Activated T-helper 1 cell treated with anti-CD3 and anti-CD28 coated beads, Interleukin-2, amount 50 U/mL, for 16 hours (primary cell): ENCODE measurements at places on chromosomes 11 and 22.

DNA sequence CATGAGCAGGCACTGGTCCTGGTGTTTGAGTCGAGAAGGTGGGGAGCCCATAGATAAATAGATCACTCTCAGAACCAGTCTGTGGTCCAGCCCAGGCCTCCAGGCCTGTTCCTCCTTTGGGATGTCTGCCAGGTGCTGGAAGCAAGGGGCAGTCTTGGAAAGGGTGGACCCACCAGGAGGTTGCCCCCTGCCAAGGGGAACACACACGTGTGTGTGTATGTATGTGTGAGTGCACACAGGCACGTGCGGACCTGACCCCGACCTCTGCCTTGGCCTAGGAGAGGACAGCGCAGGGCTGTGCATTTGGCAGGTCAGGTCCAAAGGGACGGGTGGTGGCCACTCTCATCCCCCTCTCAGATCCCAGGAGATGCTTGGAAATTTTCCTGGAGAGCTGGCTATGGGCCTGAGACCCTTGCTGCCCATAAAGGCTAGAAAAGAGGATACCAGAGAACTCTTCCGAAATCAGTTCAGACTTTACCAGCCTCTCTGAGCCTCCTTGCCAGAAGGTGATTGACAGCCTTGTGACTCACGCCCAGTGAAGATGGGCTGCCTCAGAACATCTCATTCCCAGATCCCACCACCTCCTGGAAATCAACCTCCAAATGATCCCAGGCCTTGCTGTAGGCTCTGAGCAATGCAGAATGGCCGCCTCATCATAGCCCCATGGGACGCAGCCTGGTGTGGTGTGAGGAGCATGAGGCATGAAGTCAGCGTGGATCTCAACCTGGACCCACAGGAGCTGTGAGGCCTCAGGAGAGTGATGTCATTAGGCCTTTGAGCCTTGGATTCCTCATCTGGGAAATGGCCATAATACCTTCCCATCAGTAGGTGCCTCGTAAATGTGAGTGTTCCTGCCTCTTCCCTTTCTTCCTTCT lies 24.0 kb upstream of the CREB3L1 start:
- no peak for DNase-seq

GRCh38 chr11:47143322-47143721 lies 33.4 kb downstream of the ARFGAP2 start:
- DNase-seq = no peak

DNA sequence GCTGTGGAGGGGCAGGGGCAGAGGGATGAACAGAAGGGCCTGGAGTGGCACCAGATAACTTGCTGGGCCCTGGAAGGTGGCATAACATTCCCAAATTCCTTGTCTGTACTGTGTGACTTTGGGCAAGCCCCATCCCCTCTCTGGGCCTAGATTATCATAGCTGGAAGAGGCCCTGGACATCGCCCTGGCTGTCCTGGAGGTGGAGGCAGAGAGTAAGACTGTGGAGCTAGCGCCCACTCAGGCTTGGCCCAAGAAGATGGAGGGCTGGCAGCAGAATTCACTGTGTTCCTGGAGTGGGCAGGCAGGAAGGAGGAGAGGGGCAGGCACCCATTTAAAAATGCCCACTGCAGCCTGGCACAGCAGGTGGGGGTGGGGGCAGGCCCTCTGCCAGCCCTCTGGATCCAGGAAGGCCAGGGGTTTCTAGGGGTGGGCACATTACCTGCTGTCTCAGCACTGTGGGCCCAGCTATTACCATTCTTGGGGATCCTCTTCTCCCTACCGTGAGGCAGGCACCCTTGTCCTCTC lies 22.6 kb downstream of the ARHGEF17 start:
- no peak for DNase-seq

DNA sequence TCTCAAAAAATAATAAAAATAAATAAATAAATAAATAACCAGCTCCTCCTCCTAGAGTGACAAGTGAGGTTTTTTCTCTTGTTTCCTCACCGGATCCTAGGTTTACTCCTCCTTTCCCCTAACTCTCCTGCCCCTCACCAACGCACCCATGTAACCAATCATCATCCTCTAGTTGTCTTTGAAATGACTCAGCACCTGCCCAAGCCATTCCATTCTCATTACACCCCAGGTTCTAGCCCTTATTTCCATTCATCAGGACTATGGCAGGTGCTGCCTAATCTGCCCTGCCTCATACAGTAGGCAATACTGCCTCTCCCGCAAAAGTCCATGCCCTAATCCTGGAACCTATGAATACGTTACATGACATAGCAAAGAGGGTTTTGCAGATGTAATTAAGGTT lies 60.4 kb downstream of the BUD13 start:
- no peak for DNase-seq

DNA sequence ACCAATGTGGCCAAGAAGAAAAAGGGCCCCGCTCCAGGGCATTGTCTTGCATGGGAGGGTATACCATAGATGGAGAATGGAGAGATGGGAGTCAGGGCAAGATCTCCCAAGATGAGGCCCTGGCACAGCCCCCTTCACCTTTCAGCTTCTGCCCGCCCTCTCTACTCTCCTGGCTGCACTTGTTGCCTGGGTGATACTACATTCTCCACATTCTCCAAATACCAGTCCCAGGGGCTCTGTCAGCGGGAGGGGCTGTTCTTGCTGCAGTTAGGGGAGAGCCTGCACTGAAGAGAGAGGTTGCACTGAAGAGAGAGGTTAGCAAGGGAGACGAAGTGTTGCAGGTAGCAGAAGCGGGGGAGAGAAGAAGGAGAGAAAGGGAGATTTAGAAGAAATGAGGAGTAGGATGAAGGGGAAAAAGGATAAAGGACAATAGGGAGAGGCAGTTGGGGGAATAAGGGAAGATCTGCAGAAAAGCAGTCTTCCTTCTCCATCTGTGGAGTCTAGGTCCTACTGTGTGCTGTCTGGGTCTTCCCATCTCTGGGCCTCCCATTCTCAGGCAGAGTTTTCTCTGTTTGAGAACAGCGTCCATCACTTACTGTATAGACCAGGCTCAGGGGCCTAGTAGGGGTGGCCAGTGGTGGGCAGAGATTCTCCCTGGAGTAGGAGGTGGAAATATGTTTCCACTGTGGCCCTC lies 8.0 kb downstream of the PHLDB1 start:
- DNase-seq = no peak

DNA sequence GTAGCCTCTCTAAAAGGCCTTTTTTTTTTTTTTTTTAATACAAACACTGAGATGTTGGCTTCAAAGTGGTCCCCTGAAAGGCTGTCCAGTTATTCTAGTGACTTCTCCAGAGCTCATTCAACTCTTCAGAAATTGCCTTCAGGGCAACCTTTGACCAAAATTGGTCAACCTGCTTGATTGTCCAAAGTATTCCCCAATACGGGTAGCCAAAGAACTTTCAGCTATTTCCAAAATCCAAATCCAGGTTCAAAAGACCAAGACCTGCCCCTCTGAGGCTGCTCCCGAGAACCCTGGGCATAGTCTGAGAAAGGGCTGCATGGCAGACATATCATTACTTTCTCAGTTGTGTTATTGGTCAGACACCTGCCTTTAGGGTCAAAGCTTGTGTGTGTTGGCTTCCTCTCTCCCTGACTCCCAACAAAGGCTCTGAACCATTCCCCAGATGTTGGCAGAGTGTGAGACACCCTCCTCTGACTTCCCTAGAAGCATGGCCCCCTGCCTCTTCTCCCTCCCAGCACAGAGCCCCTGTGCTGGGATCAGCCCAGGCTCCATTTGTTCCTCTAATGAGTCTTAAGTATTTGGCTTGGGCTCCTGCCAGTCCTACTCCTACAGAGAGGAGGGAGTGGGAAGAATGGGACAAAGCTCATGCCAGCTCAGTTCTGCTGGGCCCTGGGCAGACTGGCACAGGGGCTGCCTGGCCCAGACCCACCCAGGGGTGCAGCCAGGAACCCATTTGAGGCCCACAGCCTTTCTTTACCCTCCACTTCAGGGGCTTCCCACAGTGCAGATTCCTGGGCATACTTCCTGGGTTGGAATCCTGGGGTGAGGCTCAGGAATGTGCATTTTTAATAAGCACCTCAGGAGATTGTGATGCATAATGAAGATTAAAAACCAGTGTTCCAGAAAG lies 30.3 kb downstream of the TNKS1BP1 start:
- DNase-seq = no peak

GRCh38 chr11:8250981-8251615 lies 12.6 kb downstream of the LMO1 start:
- DNase-seq = no peak

DNA sequence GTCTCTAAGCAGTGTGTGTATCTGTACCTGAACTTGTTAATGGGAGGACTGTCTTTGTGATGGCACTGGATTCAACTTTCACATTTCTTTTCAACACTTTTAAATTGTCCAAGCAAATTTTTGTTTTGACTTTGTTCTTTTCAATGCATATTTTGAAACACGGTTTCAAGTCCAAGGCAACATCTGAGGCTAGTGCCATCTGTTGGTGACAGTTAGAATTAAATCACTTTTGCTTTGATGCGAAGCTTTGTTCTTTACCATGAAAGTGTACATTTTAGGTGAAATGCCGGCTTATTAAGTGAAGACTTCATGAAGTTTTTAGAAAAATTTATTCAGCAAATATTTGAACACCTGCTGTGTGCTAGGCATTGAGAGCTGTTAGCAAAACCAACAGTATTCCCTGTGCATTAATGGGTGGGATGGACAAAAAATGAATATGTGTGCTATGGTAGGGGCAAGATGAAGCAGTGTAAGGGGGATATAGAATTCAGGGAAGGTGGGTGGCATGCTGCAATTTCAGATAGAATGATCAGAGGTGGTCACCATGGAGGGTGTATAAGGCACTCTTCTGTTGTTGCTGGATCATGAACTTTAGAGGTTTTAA lies 70.2 kb downstream of the DDX10 start:
- DNase-seq = no peak

GRCh38 chr11:131866535-131867400 lies 496.4 kb downstream of the NTM start:
- no peak for DNase-seq

- no peak for DNase-seq
These were observed 5.6 kb downstream of the UVRAG start for GRCh38 chr11:75820645-75821044.

DNA sequence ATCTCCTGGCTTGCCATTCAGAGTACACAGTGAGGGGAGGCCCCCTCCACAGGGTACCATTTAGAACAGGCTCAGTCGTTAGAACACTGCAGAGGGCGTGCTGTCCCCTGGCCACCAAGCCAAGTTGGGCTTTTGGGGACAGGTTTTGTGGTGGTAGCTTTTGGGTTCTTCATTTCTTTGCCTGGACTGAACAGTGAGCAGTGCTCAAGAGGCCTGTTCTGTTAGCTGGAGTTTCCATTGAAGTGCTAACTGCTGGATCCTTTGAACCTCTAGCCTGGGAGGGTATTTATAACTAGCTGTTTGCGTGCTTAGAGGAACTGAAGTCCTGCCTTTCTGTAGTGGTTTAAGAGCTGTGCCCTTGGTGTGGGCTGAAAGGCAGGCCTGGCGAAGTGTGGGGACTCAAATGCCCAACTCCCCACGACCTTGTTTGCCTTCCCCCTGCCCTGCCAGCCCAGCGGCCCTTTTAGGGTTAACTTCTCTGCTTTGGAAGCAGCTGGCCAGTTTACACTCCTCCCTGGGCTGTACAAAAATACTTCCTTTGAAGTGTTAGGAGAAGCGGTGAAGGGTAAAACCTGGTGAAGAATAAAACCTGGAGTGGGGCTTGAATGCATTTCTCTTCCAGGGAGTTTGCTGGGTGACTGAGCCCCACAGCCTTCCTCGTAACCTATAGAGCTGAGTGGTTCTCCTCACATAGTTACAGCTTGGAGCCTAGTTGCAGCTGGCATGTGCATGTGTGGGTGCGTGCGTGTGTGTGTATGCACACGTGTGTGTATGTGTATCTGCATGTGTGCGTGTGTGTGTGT lies 34.6 kb downstream of the ZNRF3 start:
- DNase-seq = no peak

DNA sequence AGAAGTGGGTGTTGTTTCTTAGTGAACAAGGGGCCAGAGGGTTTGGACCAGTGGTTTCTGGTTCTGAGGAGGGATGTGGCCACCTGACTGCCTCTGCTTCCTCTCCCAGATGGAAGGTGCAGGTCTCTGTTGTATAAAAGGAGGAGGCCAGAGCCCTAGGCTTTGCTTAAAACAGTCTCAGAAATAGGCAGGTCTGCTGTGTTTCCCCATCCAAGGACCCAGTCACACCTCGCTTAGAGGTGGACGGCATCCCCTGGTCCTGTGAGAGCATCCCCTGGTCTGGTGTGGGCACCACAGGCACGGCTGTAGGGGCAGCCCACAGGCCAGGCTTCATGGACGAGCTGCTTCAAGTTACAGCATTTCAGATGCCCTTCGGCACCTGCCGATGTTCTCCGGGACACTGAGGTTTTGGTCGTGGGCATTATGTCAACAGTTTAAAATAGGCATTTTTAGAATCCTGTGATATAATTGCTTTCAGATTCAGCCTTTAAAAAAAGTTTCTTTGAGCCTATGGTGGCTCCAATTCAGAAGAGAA lies 45.7 kb upstream of the SHANK2 start:
- DNase-seq = no peak

- peak; percentile 6 for DNase-seq
These were observed 107.7 kb upstream of the CLMP start for GRCh38 chr11:123302751-123303195.

GRCh38 chr11:36261094-36261493 lies 28.1 kb downstream of the COMMD9 start:
- no peak for DNase-seq

GRCh38 chr11:116838321-116839084 lies 1.1 kb upstream of the APOA1 start:
- no peak for DNase-seq

DNA sequence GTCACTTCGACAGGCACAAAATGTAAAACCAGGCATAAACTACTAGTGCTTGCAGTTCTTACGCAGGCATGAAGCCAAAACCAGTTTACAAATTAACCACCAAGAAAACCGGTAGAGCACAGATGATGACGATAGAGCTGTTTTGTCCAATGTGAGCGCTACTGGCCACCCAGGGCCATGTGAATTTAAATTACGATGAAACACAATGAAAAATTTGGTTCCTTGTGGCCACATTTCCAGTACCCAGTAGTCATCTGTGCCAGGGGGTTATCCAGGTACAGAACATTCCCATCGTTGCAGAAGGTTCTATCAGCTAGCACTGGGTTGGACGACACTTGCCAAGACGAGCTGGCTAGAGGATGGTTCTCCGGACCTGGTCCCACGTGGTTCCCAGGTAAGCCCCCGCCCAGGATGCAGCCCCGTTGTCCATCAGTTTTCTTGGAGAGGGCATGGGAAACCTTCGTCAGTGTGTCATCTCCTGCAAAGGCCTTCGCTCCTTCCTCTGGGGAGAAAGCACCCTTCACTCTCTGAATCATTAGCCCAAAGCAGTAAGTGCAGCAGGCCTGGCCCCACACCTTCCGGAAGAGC lies 1.1 kb upstream of the CD81 start:
- DNase-seq = no peak

DNA sequence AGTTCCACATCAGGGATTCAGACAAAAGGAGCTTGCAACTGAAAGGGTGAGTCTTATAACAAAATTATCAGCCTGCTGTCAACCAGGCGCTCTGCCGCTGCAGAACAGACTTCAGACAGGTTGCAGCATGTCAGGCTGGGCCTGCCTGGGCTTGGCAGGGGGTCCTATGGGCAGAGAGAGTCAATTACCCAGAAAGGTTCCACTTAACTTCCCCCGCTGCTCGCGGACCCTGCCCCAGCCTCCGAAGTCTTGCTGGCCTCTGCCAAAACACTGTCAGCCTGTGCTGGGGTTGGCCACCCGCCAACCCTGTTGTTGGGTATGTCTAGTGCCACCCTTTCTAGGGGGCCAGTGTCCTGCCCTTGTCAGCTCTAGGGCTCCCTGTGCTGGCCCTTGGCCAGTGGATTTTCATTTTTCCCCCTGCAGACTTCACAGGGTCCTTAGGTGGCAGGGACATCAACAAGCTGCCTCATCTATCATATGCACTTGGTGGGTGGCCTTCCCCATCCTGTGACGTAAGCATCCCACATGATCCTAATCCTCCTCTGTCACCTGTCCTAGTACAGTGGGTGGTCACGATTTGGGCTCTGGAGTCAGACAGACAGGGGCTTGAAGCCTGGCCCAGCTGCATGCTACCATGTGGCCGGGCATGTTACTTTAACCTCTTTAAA lies 166.5 kb upstream of the CADM1 start:
- no peak for DNase-seq
